Fibroblast of villous mesenchyme (primary cell): ENCODE measurements at places on chromosomes 4 and X. TPM values are rescaled to one million over a fixed set of nuclear protein-coding genes. Genes with fewer than 3 reads are reported as not detected.

The ADH7 gene
- total RNA-seq: not detected in 2 replicates

The FREM3 gene
- total RNA-seq: not detected in 2 replicates

The REPS2 gene
- total RNA-seq: 0.32 and 0.43 TPM in 2 replicates

DNA sequence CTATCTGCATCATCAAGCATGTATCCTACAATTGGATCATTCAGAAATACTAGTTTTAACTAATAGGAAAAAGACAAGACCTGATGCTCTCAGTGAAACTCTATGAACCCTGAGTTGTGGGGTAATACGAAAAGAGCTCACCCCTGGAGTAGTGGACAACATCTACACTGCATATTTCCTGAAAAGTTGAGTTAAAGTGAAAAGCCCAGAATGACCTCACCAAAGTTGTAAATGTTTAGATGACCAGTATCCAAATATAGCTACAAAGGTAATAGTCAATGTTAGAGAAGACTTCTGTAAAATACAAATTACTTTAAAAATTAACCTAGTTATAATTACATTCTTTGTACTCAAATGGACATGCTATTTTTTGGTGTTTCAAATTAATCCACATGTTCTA lies 52.8 kb upstream of the SRPX start:
- no peak for DNase-seq

DNA sequence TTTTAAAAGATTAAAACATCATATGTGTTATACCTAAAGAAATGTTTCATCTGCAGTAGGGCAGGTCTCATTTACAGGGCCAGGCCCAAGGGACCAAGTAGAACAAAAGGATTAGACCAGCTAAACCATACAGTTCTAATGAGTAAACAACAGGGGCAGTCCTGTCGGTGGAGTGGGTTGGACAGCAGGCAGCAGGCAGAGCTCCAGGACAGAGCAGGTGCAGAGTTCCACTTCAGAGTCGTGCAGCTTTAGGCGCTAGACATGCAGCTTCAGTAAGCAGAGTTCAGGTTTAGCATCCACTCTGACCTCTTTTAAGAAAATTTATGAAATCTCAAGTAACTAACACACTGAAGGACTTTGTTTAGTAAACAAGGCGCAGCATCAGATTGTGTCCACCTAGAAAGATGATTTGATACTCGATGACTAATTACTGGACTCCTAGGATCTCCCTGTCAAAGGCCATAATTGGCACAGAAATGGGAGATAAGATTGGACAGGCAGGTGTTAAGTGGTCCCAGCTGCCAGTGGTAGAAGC lies 487.7 kb upstream of the INTU start:
- no peak for DNase-seq

DNA sequence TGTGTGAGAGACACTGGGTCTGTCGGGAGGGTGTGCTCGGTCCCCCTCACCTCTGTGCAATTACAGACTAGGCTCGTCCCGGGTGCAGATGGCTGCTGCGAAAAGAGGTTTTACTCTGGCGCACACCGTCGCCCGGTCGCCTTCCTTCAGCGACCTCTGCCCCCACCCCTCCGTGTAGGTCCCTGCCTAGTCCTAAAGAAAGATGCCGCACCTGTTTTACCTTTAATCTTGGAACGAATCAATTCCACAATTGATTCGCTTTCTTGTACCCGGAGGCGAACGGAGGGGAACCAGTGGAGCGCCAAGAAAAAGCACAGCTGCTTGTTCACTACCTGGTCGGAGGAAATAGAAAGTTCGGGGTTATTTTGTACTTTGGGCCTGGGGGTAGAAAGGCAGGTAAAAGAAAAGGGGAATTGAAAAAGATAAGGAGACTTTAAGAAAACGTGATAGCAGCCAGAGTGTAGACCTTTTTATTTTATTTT lies 1.2 kb downstream of the NPNT start:
- DNase-seq: no peak

GRCh38 chr4:53573696-53574095 lies 17.6 kb downstream of the LNX1 start:
- no peak for DNase-seq

DNA sequence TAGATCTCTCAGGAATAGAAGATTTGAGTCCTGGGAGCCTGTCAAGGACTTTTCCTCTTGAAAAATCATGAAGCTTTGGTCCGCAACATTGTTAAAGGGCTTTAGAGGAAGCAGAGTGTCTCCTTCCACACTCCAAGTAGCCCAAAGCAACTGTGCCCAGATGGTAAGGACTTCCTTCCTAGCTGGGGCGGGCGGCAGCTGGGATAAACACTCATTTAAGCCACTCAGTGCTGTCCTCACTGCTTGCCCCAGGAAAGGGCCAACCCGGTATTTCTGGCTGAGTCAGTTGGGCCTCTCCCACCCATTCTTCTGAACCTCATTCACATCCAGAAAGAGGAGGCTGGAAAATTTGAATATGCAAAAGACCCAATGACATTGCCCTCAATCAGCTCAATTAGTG lies 144.3 kb downstream of the CHIC2 start:
- DNase-seq: no peak

- DNase-seq: peak; percentile 81
These were observed 490.6 kb downstream of the IL15 start for GRCh38 chr4:142126890-142127497.

GRCh38 chr4:24334906-24335305 lies 249.4 kb downstream of the DHX15 start:
- no peak for DNase-seq

GRCh38 chr4:40256329-40256728 lies 59.5 kb downstream of the RHOH start:
- no peak for DNase-seq

GRCh38 chrX:78653118-78653822 lies 5.9 kb downstream of the RTL3 start:
- peak; percentile 50 for DNase-seq

DNA sequence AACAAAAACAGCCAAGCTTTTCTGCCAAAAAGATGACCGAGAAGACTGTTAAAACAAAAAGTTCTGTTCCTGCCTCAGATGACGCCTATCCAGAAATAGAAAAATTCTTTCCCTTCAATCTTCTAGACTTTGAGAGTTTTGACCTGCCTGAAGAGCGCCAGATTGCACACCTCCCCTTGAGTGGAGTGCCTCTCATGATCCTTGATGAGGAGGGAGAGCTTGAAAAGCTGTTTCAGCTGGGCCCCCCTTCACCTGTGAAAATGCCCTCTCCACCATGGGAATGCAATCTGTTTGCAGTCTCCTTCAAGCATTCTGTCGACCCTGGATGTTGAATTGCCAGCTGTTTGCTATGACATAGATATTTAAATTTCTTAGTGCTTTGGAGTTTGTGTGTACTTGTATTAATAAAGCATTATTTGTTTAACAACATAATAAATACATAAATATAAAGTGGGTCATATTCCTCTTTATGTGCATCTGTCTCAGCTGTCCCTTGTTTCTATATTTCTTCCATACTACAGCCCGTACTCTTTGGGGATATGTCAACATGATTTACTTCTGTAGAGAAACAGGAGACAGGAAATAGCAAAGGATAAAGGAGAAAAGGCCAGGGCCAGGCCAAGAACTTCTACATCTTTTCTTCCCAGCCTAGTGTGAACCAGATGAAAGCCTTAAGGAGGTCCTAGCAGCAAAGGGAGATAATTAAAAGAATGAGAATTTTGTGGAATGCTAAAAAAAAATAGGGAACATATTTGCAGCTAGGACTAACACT lies 667 bp downstream of the PTTG2 start:
- no peak for DNase-seq

GRCh38 chr4:20086799-20087521 lies 164.7 kb upstream of the SLIT2 start:
- no peak for DNase-seq

DNA sequence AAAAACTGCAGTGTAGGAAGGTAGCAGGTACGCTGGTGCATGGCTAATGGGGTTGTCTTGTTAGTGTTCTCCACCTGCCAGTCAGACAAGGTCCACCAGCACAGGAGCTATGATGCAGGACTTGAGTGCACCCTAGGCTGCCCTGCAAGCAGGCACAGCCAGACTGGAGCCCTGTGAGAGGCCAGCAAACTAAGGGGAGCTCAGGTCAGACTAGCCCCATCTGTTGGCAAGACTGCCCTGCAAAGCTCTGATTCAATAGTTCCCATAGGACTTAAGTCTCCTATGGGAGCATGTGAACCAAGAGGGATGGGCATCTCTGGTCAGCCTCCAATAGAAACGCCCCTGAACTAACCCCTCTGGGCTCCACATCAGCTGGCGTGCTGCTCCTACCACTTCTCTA lies 1307.3 kb downstream of the C4orf33 start:
- DNase-seq: no peak

GRCh38 chr4:114692958-114693357 lies 94.4 kb downstream of the UGT8 start:
- DNase-seq: no peak

DNA sequence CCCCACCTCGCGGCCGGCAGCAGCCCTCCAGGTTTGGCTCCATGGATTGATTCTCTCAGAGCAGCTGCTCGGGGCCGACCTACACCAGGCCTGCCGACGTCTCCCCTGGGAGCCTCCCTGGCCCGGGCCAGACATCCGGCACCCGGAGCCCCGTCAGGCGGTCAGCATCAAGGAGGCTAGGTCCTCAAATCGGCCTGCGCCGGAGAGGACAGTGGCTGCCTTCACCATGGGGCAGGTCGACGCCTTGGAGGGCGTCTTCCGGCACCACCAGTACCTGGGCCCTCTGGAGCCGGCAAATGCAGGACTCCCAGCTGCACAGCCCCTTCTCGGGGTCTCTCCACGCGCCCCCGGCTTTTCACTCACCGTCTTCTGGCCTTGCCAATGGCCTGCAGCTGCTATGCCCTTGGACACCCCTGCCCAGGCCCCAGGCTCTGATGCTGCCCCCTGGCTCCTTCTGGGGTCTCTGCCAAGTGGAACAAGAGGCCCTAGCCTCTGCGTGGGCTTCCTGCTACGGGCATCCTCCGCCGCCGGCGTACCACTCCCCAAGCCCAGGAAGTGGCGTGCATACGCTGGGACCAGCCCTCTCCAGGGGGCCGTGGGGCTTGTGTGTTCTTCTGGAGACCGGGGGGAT lies 341.8 kb downstream of the MAGEB5 start:
- DNase-seq: no peak
